ENCODE measurements at places on chromosomes 2 and 18. TPM values are rescaled to one million over a fixed set of nuclear protein-coding genes. Genes with fewer than 3 reads are reported as not detected.

- peaks cover 3% of the 10 kb centered on the region for H3K4me1 ChIP-seq
- no peak overlapping the region for H3K27ac ChIP-seq
- no peak for DNase-seq
- peaks cover 17% of the 10 kb centered on the region for H3K27me3 ChIP-seq
- no peak overlapping the region for H3K4me3 ChIP-seq
Observed at GRCh38 chr2:241542278-241542605, 16.3 kb upstream of the BOK start.

GRCh38 chr2:140994856-140995255, 1136.0 kb downstream of the LRP1B start:
- H3K27me3 ChIP-seq, result no peaks in the 10 kb centered on the region
- no peak overlapping the region for H3K4me3 ChIP-seq
- no peaks in the 10 kb centered on the region for H3K4me1 ChIP-seq
- H3K36me3 ChIP-seq, result no peaks in the 10 kb centered on the region
- no peak for DNase-seq

DNA sequence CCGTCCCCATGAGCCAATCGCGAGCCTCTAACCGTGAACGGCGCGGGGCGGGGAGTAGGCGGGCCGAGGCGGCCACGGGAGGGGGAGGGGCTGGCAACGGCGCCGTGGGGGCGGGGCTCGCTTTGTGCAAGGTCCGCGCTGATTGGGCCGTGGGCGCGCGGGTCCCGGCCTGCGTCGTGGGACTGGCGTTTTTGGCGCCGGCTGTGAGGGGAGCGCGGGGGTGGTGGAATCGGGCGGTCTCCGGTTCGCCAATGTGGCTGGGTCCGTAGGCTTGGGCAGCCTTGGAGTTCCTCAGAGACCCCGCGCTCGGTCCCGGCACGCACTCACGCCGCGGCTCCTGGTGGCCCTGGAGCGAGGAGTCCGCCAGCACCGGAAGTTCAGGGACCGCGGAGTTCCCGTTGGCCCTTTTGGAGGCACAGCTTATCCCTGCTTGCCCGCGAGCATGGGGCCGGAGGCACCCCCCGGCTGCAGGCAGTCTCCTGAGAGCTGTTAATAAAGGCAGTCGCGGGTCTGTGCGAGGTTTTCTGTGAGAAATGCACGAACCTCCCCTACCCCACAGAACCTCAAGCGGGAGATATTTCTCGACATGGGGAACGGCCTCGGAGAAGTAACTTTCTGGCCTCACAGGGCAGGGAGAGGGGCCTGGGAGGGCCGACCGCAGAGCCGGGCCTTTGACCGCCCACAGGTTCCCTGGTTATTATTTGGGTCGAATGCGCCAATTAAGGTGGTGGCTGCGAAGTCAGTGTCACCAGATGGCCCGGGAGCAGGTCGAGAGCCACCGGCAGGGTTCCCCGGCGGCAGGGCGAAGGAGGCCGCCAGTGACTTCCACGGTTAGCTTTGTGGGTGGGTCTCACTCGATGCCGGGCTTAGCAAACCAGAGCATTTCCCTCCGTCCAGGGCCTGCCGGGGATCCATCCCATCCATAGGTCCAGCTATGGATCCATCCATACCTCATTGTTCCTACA, 574 bp upstream of the NCL start:
- peak overlapping the region; percentile 98 for H3K27ac ChIP-seq
- peaks cover 36% of the 10 kb centered on the region for H3K4me1 ChIP-seq
- DNase-seq, result peak; percentile 96
- no peaks in the 10 kb centered on the region for H3K27me3 ChIP-seq
- H3K36me3 ChIP-seq, result peaks cover 41% of the 10 kb centered on the region

- peaks cover 3% of the 10 kb centered on the region for H3K36me3 ChIP-seq
- no peak overlapping the region for H3K27ac ChIP-seq
- no peak overlapping the region for H3K4me3 ChIP-seq
- H3K27me3 ChIP-seq, result no peaks in the 10 kb centered on the region
Observed at GRCh38 chr18:48787203-48788151, 163.3 kb downstream of the SMAD7 start.

DNA sequence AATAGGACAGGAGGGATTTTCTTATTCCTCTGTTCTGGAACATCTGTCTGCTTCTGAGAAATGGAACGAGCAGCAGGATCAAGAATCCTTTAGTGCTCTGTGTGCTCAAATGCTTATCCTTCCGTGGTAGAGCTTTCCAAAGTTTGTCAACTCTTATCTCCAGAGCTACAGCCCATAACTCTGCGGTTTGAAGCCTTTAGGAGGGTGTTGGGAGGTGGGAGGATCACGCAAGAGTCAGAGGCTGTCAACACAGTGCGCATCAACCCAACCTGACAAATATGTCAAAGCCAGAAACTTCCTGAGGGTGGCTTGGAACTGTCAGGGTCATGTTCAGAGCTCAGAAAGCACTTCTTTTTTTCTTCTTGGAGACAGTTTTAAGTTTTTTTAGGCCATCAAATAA, 95.9 kb downstream of the CRIM1 start:
- no peak for DNase-seq
- no peak overlapping the region for H3K4me3 ChIP-seq
- no peak overlapping the region for H3K27ac ChIP-seq
- H3K36me3 ChIP-seq, result no peaks in the 10 kb centered on the region
- H3K27me3 ChIP-seq, result no peaks in the 10 kb centered on the region

DNA sequence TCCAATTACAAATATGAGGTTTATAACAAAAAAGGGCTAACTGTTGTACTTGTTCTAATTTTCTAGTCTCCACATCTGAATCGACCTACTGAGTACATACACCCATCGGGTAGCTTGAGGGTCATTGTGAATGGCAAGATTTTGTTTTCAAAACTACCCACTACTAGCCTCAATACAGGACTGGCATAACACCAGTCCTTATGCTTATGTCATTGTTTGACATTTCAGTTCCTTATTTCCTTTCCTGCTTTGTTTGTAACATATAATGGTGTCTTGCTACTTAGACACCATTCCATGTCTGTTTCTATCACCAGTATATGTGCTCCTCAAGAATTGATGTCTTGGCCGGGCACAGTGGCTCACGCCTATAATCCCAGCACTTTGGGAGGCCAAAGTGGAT, 86.0 kb downstream of the EPHA4 start:
- H3K27me3 ChIP-seq, result peaks cover 8% of the 10 kb centered on the region
- DNase-seq, result no peak
- H3K4me1 ChIP-seq, result no peaks in the 10 kb centered on the region
- H3K4me3 ChIP-seq, result no peak overlapping the region

GRCh38 chr2:239400596-239401066, at the start of gene HDAC4:
HDAC4 (minus strand) TSS chr2:239401020; CDS start chr2:239352699, 48,321 bp downstream.
- H3K36me3 ChIP-seq, result peaks cover 23% of the 10 kb centered on the region
- no peak for DNase-seq
- H3K27me3 ChIP-seq, result peaks cover 5% of the 10 kb centered on the region
- H3K4me1 ChIP-seq, result peaks cover 34% of the 10 kb centered on the region

- DNase-seq, result no peak
- H3K4me1 ChIP-seq, result peaks cover 4% of the 10 kb centered on the region
Observed at GRCh38 chr2:240819126-240819857, 727 bp downstream of the KIF1A start.

DNA sequence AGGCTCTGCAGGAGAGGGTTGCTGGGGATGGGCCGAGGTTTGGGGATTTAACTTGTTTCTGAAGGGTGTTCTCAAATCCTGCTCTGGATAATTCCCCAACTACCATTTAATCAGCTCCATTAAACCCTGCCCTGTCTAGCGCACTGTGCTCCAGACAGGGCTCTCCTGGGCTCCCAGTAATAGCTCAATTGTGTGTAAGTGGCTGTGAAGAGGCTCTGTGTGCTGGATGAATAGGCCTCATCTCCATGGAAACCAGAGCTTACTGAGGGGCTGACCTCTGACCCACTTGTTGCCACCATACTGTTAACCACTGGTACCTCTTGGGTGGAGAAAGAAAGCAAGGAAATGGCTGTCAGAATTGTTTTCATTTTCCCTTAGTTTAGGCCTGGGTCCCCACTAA, 92.9 kb downstream of the TGOLN2 start:
- H3K27me3 ChIP-seq, result peaks cover 21% of the 10 kb centered on the region
- DNase-seq, result no peak
- H3K4me1 ChIP-seq, result no peaks in the 10 kb centered on the region
- H3K27ac ChIP-seq, result no peak overlapping the region

- H3K4me3 ChIP-seq, result no peak overlapping the region
- no peak for DNase-seq
- H3K27ac ChIP-seq, result no peak overlapping the region
- no peaks in the 10 kb centered on the region for H3K27me3 ChIP-seq
Observed at GRCh38 chr2:168434146-168434545, 21.9 kb upstream of the CERS6 start.

DNA sequence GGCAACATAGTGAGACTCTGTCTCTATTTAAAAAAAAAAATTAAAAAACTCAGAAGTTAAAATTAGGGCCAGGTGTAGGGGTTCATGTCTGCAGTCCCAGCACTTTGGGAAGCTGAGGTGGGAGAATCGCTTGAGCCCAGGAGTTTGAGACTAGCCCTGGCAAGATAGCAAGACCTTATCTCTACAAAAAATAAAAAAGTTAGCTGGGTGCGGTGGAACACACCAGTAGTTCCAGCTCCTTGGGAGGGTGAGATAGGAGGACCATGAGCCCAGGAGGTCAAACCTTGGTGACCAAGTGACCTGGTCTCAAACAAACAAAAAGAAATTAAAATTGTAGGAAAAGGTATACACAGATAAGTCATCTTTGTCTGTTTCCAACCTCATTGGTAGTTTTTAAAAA, 11.3 kb downstream of the TTLL4 start:
- H3K4me3 ChIP-seq, result no peak overlapping the region
- H3K4me1 ChIP-seq, result peaks cover 35% of the 10 kb centered on the region
- H3K36me3 ChIP-seq, result peaks cover 28% of the 10 kb centered on the region

DNA sequence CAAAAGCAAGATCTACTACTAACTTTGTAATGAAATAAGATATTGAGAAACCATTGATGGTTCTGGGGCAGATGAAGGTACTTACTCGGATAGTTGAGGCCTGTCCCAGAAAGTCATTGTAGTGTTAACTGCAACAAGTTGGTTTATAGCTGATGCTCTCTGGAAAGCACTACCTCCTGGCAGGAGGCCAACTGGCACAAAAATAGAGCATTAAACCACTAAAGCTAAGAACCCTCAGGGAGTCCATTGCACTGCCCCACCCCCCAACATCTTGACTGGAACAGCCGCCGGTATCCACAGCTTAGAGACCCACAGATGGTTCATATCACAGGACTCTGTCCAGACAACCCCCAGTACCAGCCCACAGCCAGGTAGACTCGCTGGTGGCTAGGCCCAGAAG, 552.5 kb upstream of the CRIM1 start:
- no peaks in the 10 kb centered on the region for H3K4me1 ChIP-seq
- no peaks in the 10 kb centered on the region for H3K27me3 ChIP-seq
- H3K36me3 ChIP-seq, result no peaks in the 10 kb centered on the region
- H3K4me3 ChIP-seq, result no peak overlapping the region
- no peak overlapping the region for H3K27ac ChIP-seq

DNA sequence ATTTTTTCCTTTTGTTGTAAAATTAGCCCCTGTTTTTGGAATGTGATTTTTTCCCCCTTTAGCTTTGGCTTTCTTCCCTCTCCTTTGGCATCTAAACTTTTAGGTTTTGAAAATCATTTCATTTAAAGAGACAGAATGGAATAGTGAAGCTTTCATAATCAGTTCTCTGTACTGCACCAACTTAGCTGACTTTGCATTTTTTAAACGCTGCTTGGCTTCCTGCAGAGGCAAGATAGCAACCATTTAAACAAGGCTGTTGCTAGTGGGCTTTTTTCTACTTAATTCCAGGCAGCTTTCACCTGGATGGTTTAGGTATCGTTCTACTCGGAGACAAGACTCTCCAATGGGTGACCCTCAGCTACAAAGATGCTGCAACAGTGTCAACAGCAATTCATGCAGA, 267.9 kb upstream of the PKDCC start:
- no peak overlapping the region for H3K27ac ChIP-seq
- H3K4me3 ChIP-seq, result no peak overlapping the region

- no peak overlapping the region for H3K4me3 ChIP-seq
- DNase-seq, result no peak
- H3K4me1 ChIP-seq, result no peaks in the 10 kb centered on the region
- H3K36me3 ChIP-seq, result no peaks in the 10 kb centered on the region
- H3K27me3 ChIP-seq, result no peaks in the 10 kb centered on the region
Observed at GRCh38 chr18:986552-986951, 81.9 kb downstream of the ADCYAP1 start.

DNA sequence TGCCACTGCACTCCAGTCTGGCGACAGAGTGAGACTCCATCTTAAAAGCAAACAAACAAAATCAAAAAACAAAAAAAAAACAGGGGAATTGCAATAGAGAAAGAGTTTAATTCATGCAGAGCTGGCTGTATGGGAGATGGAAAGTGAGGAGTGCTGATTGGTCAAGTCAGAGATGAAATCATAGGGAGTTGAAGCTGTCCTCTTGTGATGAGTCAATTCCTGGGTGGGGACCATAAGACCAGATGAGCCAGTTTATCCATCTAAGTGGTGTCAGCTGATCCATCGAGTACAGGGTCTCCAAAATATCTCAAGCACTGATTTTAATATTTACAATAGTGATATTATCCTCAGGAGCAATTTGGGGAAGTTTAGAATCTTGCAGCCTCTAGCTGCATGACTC, 45.3 kb downstream of the FRZB start:
- H3K4me1 ChIP-seq, result no peaks in the 10 kb centered on the region
- no peak overlapping the region for H3K27ac ChIP-seq
- no peaks in the 10 kb centered on the region for H3K36me3 ChIP-seq
- no peak for DNase-seq

GRCh38 chr2:235901243-235901642, 266.9 kb downstream of the GBX2 start:
- H3K27me3 ChIP-seq, result peaks cover 5% of the 10 kb centered on the region
- H3K27ac ChIP-seq, result no peak overlapping the region
- no peak for DNase-seq
- no peaks in the 10 kb centered on the region for H3K4me1 ChIP-seq
- no peaks in the 10 kb centered on the region for H3K36me3 ChIP-seq

- no peaks in the 10 kb centered on the region for H3K27me3 ChIP-seq
- peak; percentile 50 for DNase-seq
- peak overlapping the region; percentile 98 for H3K27ac ChIP-seq
- peak overlapping the region; percentile 86 for H3K4me3 ChIP-seq
- peaks cover 2% of the 10 kb centered on the region for H3K36me3 ChIP-seq
Observed at GRCh38 chr2:157897106-157897971, 21.2 kb upstream of the ACVR1 start.

DNA sequence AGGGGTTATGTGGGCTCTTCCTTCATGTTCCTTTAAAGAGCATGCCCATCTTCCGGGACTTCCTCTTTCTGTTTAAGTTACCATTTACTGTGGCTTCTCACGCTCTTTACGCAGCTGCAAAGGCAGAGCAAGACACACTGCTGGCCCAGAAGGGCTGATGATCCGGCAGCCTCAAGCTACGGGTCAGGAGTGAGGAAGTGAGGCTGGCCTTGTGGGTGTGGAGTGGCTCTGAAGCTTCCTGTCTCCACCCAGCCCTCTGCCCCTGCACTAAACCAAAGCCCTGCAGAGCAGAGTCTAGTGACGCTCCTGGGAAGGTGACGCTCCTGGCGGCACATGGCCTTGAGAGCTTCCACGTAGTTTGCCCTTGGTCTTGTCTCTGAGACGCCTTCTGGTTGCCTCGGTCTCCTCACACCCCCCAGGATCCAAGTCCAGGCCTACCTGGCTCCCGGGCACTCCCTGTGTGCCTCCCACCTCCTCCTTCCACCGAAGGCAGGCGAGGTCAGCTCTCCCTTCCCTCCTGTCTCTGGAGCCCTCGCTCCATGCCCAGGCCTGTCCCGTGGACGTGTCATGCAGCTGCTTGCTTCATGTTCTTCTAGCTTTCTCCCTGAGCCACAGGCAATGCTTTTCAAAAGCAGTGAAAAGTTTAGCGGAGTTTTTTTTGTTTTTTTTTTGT, 50.3 kb downstream of the ARL4C start:
- peak overlapping the region; percentile 96 for H3K27ac ChIP-seq
- DNase-seq, result peak; percentile 85
- peak overlapping the region; percentile 53 for H3K4me3 ChIP-seq
- peaks cover 50% of the 10 kb centered on the region for H3K36me3 ChIP-seq
- peaks cover 77% of the 10 kb centered on the region for H3K4me1 ChIP-seq

Gene FARP2
- 38.1 TPM for total RNA-seq

Data from activated T-helper 2 cell treated with anti-CD3 and anti-CD28 coated beads, Interferon-gamma antibody, Interleukin-2, Interleukin-4, amounts not matched to agents 10 μg/mL and 5 μg/mL and 100 μg/mL, durations not matched to agents 14 hours and 24 hours and 36 hours (primary cell).